ENCODE measurements at places on chromosomes 11 and 22. TPM values are rescaled to one million over a fixed set of nuclear protein-coding genes. Genes with fewer than 3 reads are reported as not detected.

GRCh38 chr11:87722756-87723565 is 452.3 kb downstream of the RAB38 start:
- no peak overlapping the region for H3K27ac ChIP-seq
- peak; percentile 64 for DNase-seq
- H3K36me3 ChIP-seq = no peaks in the 10 kb centered on the region
- H3K4me1 ChIP-seq = peaks cover 8% of the 10 kb centered on the region
- no peaks in the 10 kb centered on the region for H3K27me3 ChIP-seq

DNA sequence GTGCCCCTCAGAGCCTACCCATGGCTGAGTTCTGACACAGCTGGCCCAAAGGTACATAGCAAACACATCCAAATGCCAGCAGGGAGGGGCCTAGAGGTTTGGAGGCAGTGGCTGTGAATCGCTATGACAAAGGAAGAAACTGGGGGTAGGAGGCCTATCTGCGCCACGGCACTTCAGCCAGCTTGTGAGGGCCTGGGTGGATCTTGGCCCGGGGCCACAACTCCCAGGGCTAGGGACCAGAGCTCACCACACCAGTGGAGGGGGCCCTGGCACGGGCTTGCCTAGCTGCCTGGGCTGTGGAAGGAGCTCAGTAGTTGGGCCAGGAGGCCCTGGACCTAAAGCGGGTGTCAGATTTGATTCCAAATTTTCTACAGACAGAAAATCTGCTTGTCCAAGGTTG is 9.4 kb upstream of the NAP1L4 start:
- H3K36me3 ChIP-seq = peaks cover 37% of the 10 kb centered on the region
- DNase-seq = no peak
- H3K4me3 ChIP-seq = no peak overlapping the region
- no peak overlapping the region for H3K27ac ChIP-seq
- peaks cover 4% of the 10 kb centered on the region for H3K4me1 ChIP-seq

- H3K36me3 ChIP-seq = no peaks in the 10 kb centered on the region
- H3K4me3 ChIP-seq = no peak overlapping the region
- H3K4me1 ChIP-seq = peaks cover 81% of the 10 kb centered on the region
Measured at GRCh38 chr22:39173050-39173706, 20.7 kb upstream of the CBX7 start.

DNA sequence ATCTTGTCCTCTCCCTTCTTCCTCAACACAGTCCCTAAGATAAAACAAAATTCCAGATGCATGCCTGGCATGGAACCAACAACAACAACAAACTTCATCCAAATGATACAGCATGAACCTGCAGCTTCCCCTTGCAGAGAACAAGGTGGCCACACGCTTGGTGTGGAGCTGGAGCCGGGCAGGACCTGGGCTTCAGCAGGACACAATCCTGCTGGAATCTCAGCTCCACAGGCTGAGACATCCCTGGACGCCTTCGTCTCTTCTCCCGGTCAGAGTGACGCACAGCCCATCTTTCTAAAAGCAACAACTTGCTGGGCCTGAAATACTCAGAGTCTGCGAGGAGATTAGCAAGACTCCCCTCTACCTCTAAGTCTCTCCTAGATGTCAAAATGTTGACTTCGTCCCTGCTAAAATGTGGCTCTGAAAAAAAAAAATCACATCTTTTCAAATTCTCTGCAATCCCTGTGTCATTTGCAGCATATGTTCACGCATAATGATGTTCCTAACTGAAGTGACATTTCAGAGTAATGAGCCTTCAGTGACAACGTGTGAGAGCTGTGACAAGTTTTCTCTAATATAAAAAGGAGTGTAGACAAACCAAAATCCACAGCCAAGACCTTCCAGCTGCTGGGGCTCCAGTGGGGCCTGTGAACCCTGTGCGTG is 1232.3 kb downstream of the TBC1D22A start:
- no peak overlapping the region for H3K4me3 ChIP-seq
- 0 out of 2 replicates have a peak, but pooled peaks cover 2% of the 10 kb centered on the region for H3K27me3 ChIP-seq
- no peaks in the 10 kb centered on the region for H3K36me3 ChIP-seq
- H3K27ac ChIP-seq = no peak overlapping the region
- H3K4me1 ChIP-seq = peaks cover 8% of the 10 kb centered on the region
- DNase-seq = no peak

Gene TENM4
- 25.0 TPM for total RNA-seq

Gene KRTAP5-1
- not detected for total RNA-seq

Gene HSPB2
- 0.55 TPM for total RNA-seq

All from WTC11 (cell line).